ENCODE measurements at places on chromosomes 1 and 21.
A peak's percentile ranks its signal among the peaks of the same experiment; 100 is the strongest.

- no peak for DNase-seq
Observed at GRCh38 chr1:78284354-78284753, 206.4 kb upstream of the PTGFR start.

DNA sequence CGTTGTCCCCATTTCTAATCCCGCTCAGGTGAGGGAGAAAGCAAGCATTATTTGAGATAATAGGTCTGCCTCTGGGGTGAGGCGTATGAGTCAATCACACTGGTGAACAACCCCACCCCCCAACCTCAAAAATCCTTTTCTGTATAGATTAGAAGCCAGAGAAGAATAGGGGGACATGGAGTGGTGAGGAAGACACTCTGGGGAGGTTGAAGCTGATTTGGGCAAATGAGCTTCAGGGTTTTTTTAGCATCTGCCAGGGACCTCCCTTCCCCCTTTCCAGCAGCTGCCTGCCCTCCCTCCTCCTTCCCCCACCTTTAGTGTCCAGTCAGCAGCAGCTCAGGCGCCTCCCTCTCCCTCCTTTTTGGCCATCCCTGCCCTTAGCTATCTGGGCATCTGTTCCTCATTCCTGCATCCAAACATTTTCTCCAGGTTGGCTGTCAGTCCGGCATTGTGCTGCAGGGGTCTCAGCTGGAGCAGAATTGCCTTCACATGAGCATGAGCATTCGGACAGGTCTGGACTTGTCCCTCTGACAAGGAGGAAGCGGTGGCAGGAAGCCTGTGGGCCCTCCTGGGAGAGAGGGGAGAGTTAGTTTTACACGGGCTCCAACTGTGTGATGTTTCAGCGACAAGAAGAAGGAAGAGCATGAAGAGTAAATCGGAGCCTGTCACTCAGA lies 30.8 kb upstream of the PTGFRN start:
- DNase-seq, result no peak

- no peak for DNase-seq
Observed at GRCh38 chr1:5519366-5520135, 472.7 kb downstream of the NPHP4 start.

DNA sequence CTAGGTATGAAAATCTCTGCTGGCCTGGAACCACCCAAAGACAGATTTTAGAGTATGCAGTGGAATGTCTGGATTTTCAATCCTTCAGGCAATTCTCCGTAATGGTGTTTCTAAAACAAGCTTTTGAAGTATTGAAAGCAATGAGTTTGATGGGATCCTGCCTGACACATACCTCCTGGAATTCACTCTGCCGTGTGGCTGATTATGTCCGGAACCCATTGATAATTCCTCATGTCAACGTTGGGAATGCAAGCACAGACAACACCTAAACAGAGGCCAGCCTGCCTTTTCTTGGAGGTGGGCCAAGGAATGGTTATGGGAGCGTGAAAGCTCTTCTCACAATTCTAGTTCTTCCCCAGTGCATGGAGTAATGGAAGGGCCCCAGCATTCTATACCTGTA lies 168.9 kb upstream of the HMCN1 start:
- no peak for DNase-seq

- no peak for DNase-seq
Observed at GRCh38 chr1:43861337-43861736, 72.3 kb upstream of the ARTN start.

- DNase-seq, result no peak
Observed at GRCh38 chr1:185987611-185988321, 253.6 kb downstream of the HMCN1 start.

- DNase-seq, result no peak
Observed at GRCh38 chr21:46665566-46665965, 30.1 kb downstream of the PRMT2 start.

GRCh38 chr1:26524181-26524580 lies 5.4 kb upstream of the RPS6KA1 start:
- DNase-seq, result no peak

DNA sequence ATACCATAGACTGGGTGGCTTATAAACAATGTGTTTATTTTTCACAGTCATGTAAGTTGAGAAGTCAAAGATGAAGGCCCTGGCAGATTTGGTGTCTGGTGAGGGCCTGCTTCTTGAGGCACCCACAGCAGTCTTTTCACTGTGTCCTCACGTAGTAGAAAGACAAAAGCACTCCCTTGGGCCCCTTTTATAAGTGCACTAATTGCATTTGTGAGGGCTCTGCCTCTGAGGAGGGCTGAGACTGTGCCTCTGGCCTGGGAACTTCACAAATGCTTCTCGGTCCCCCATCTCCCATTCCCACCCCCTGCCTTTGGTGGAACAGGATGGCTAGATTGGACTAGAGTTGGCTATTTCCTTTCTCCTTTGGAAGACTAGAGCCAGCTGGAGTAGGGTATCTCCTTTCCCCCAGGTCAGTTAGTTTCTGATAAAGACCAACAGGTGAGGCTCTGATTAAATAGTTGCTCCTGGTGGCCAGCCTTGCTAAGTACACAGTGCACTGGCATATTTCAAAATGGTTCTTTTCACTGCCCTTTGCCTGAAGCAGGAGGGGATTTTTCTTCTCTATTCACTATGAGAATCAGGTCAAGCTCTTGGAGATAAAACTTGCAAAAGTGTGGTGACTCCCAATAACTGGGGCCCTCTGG lies 82.9 kb downstream of the PLPPR4 start:
- DNase-seq, result no peak

GRCh38 chr1:86068841-86069756 lies 87.5 kb downstream of the COL24A1 start:
- no peak for DNase-seq

DNA sequence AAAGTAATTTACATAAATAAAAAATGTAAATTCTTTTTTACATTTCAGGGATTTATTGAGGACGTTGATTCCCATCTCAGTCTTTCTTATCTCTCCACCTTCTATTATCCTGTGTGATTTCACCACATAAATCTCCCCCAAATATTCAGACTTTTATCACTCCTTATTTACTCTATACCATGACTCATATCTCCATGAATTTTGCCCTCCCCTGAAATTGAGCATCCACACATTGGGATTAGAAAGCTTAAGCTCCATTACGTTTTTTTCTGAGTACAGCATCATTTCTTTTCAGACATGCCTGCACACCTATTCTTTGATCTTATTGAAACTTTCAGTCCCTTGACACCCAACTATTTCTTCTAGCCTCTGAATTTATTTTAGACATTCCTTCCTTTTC lies 111.2 kb downstream of the IFI44 start:
- DNase-seq, result no peak

DNA sequence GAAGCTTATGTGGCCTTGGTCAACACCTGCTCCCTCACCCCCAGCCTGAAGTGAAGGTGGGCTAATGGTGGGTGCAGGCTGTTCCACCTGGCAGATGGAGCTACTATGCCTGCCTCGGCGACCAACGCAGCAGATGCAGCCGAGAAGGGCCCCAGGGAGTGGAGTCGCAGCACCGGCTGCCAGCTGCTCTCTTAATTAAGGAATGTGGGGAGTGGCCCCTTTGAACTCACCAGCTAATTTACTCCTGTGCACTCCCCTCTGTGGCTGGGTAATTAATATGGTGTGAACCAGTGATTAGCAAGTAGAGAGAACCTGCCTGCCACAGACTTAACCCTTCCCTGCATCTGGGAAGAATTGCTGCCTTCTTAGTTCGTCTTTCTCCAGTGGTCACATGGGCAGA lies 3.3 kb upstream of the SLAMF8 start:
- DNase-seq, result no peak

GRCh38 chr1:1325288-1326074 lies 879 bp downstream of the CPTP start:
- DNase-seq, result no peak

DNA sequence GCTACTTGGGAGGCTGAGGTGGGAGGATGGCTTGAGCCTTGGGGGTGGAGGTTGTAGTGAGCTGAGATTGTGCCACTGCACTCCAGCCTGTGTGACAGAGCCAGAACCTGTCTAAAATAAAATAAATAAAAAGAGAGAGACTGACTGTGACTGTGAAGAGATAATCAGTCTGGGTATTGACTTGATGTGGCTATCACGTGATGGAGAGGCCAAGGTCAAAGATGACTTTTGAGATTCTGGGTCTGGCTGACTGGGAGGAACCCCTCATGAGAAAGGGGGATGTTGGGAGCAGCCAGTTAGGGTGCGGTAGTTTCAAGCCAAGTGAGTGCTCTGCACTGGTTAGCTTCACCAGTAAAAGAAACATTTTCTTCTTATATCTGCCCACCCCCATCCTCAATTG lies 66.8 kb downstream of the CDC14A start:
- DNase-seq, result no peak

- peak; percentile 39 for DNase-seq
Observed at GRCh38 chr1:161305867-161306519, 3.8 kb downstream of the MPZ start.

- no peak for DNase-seq
Observed at GRCh38 chr1:6116137-6116536, 64.0 kb downstream of the CHD5 start.

- DNase-seq, result no peak
Observed at GRCh38 chr1:191904991-191905390, 253.3 kb upstream of the RGS18 start.

GRCh38 chr1:174022080-174022975 lies at the start of gene RC3H1:
RC3H1 (minus strand) TSS chr1:174022357; CDS start chr1:173992985, 29,372 bp downstream.
- peak; percentile 74 for DNase-seq

- no peak for DNase-seq
Observed at GRCh38 chr1:156581661-156582387, 2.3 kb downstream of the TTC24 start.

GRCh38 chr1:84506729-84507453 lies 510 bp upstream of the GNG5 start:
- DNase-seq, result no peak

DNA sequence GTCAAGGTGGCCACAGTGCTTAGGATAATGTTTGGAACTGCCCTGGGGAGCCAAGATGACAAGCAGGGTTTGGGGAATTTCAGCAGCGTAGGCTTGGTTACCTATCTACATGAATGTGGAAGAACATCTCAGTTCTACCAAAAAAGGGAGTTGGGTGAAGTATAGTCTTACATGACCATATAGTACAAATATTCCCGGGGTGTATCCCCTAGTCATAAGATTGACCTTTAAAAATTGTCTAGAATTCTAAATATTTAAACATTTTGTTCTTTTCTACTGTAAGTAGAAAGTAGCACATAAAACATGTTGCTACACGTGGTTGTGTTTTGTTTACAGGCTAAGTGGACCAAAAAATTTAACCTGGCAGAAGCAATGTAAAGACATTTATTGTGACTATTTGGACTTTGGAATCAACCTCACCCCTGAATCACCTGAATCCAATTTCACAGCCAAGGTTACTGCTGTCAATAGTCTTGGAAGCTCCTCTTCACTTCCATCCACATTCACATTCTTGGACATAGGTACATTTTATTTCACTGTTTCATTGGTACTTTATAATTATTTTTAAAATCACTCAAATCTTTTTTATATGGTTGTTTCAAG lies 20.3 kb downstream of the IL12RB2 start:
- no peak for DNase-seq

DNA sequence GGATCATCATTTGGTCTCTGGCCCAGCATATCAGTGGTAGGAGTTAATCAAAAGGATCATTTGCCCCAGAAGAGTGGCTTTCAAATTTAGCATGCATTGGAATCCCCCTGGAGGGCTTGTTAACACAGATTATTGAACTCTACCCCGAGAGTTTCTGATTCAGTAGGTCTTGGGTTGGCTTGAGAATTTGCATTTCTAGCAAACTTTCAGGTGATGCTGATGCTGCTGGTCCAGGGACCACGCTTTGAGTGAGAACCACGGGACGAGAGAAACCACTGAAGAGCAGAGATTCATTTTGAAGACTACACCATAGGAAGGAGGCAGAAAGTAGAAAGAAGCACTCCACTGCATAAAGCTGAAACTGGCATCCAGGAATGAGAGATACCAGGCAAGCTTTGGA lies 81.3 kb upstream of the DUSP10 start:
- DNase-seq, result no peak

DNA sequence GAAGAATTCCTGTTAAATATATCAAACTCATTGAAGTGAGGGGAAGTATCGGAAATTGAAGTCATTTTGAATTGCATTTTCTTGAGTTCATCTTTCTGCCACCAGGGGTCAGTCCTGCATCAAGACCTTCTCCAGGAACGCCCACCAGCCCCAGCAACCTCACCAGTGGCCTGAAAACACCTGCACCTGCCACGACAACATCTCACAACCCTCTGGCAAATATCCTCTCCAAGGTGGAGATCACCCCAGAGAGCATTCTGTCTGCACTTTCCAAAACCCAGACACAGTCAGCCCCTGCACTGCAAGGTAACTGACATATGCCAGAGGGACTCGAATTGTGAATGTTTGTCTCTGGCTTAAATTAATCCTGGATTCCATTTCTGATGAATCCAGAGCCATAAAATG lies 22.8 kb upstream of the TARS2 start:
- no peak for DNase-seq

DNA sequence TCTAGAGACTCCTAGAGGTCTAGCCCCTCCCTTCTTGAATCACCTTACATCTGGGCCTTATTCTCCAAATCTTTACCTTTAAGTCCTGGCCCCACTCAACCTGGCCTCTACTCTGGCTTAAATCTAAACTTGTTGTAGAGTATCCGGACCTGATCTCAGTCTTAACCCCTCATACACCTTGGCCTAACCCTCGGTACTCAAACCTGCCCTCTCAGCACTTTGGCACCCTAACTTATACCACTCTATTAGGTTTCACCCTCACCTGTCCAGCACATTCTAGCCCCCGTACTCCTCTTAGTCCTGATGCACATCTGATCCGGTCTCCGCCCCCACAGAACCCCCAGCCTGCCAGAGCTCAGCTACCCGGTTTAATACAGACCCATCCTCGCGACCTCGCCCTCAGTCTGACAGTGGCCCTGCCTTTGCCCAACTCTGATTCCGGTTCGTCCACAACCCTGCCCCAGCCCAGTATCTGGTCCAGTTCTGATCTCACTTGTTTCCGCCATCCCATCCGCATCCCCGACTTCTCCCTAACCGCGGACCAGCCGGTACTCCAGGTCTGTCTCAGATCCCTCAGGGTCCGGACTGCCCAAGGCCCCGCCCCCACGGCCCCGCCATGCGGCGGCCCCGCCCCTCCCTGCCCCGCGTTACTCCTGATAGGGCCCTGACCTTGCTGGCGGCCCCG lies 1.5 kb downstream of the TRIM62 start:
- peak; percentile 55 for DNase-seq

DNA sequence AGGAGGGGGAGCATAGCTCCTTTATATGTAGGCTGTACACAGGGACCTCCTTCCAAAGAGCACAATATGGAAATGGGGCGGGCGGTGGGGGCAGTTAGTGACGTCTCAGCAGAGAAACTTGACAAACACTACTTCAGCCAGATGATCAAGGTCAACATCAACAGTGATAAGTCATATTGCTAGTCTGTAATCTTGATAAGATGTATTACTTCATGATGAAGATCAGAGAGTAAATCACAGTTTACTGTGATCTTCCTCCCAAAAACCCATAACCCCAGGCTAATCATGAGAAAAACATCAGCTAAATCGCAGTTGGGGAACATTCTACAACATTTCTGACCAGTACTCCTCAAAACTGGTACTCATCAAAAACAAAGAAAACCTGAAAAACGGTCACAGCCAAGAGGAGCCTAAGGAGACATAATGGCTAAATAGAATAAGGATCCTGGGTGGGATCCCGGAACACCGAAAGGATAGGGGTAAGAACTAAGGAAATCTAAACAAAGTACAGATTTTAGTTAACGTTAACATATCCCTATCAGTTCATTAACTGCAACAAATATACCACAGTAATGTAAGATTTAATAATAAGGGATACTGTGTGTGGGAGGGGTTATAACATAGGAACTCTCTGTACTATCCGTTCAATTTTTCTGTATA lies 20.2 kb downstream of the LPAR3 start:
- DNase-seq, result no peak

Data from cerebellar nuclear complex (tissue), 1 donor.